Lower leg skin (tissue), 4 donors: ENCODE measurements at places on chromosomes 3 and 15. TPM values are rescaled to one million over a fixed set of nuclear protein-coding genes. Genes with fewer than 3 reads are reported as not detected.

- no peak for DNase-seq
These were observed 4.3 kb upstream of the FAM107A start for GRCh38 chr3:58581328-58582091.

GRCh38 chr15:52379395-52380106, 83.9 kb upstream of the MYO5C start:
- DNase-seq: no peak

- DNase-seq: no peak
These were observed 330.9 kb downstream of the ERC2 start for GRCh38 chr3:56137415-56137814.

DNA sequence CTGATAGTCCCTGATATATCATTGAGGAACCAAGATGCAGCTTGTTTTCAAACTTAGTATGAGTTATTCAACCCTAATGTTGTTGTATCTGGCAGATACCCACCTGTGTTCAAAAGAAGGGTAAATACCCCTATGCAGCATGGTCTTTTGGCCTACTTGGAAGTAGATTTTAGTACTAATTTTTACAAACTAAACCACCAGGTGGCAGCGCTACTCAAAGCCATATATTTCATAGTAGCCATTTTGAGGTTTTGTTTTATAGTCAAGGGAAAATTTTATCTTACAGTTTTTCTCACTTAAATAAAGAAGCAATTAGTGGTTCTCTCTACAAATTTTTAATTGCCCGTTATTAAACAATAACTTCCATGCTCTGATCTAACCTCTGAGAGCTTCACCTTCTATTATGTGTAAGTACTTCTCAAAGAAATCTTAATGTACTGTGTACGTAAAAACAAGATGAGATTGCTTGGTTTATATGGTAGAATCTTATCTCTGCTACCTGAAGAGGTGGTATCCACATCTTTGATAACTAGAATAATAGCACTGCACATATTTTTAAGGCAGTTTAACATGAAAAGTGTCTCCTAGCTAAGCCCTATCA, 31.5 kb upstream of the MLF1 start:
- DNase-seq: no peak

GRCh38 chr3:173770011-173770410, 372.5 kb downstream of the NLGN1 start:
- no peak for DNase-seq

GRCh38 chr15:43410572-43411214, 39.8 kb downstream of the TUBGCP4 start:
- DNase-seq: no peak

GRCh38 chr15:55403531-55403930, 4.6 kb downstream of the CCPG1 start:
- DNase-seq: no peak

- DNase-seq: no peak
These were observed 262.1 kb downstream of the NAALADL2 start for GRCh38 chr3:175121225-175121624.

GRCh38 chr3:157836022-157836421, 270.2 kb downstream of the SHOX2 start:
- no peak for DNase-seq

GRCh38 chr3:171458071-171458863, 1.9 kb downstream of the TNIK start:
- DNase-seq: no peak

DNA sequence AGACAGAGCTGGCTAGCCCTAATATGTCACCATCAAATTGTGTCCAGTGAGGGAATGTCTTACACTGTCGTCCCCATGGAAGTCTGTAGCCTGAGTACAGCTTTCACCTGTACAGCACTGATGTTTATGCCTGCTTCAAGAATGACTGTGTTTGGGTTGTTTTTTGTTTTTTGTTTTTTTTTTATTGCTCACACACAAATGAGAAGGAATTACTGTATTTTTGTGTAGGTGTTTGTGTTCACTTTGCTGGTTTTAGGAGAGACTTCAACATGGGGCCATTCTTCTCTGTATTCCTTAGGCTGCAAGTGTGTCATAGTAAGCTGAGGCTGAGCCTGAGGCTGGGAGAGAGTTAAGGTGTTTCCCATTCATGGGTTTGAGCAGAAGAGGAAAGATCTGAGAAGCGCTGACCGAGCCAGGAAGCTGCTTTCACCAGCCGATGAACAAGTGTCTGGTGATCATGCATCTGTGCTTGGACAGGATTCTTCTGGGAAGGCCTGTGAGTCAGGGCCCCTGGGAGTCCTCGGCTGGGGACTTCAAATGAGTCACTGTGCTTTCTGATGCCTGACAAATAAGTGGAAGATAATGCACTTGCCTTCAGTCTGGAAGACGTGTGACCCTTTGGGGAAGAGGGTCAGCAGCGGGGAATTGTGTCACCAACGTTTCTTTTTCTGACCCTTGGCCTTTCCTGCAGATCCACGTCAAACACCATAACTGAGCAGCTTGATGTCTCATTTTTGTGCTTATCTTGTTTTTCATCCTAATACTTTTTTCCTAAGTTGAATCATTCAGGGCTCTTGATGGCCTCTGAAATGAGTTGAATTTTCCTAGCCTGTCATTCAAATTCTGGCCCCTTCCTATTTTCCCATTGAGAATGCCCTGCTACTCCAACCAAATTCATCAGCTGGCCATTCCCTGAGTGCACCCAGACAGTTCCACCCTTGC, 36.7 kb upstream of the ZBTB38 start:
- peak; percentile 94 for DNase-seq

- no peak for DNase-seq
These were observed 1303.3 kb downstream of the OTOL1 start for GRCh38 chr3:162799910-162800309.

GRCh38 chr3:126083913-126084767, at the start of gene SLC41A3:
Gene SLC41A3, minus strand, starts transcription at chr3:126084124. Its CDS starts 15,905 bp downstream, at chr3:126068219.
- DNase-seq: peak; percentile 89

DNA sequence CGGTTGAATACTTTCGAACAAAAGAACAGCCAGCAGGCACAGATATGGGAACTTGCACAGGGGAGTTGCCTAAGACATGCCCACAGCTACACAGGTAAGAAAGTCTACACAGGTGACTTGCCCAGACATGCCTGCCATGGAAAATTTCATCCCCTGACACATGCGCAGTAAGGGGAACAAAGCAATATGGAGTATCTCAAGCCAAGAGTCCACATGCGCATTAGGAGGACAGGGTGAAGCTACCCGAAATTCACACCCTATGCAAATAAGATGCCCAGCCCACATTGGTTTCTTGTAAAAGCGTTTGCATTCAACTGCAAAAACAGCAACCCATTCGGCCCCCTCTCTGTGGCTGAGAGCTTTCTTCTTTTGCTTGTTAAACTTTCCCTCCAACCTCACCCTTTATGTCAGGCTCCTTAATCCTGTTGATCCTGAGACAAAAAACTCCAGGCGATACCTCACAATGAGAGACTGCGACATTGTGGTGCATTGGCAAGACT, 49.3 kb upstream of the TRPM1 start:
- DNase-seq: peak; percentile 72

DNA sequence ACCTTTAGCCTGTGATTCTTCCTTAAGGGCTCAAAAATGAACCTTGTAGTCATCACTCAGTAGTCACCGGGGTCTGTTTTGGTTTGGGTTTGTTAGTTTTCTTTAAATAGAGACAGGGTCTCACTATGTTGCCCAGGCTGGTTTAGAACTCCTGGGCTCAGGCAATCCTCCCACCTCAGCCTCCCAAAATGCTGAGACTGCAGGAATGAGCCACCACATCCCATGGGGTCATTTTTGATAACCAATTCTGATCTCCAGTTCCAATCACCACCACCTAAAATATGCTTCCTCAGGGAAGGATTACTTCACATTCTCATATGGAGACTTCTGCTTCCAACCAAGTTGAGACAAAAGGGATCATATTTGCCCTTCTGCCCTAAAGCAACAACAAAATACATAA, 22.1 kb downstream of the ATP13A3 start:
- no peak for DNase-seq

RFC4 gene
- 8.8 TPM for total RNA-seq

P2RY14 gene
- total RNA-seq: 1.8 TPM

CADM2 gene
- 0.13 TPM for total RNA-seq

KNL1 gene
- 0.69 TPM for total RNA-seq

LTK gene
- not detected for total RNA-seq

OSTN gene
- total RNA-seq: not detected

GOLGA8M gene
- total RNA-seq: 0.13 TPM

C2CD4B gene
- 5.7 TPM for total RNA-seq
